ENCODE measurements at places on chromosomes 7 and 10. TPM values are rescaled to one million over a fixed set of nuclear protein-coding genes. Genes with fewer than 3 reads are reported as not detected.

DNA sequence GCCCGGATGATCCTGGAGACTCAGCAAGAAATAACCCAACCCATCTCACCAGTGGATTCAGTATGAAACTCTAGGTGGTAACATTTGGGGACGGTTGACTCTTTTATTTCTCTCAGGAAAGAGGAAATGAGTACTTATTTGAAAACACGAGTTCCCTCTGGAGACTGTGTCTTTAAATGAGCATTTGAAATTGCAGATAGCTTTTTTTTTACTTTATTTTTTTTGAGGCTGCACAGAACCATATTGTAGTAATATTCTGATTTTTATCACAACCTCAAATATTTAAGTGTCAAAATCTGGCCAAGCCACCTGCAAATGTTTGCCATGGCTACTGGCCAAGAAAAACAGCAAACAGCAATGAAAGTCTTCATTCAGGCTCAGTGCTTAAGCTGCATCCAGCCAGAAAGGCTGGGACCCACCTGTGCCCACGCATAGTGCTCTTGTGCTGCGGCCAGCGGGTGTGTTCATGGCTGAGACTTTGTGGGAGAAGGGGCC, 160.8 kb downstream of the CREB5 start:
- no peaks in the 10 kb centered on the region for H3K36me3 ChIP-seq
- peak; percentile 92 for DNase-seq
- H3K27ac ChIP-seq: no peak overlapping the region
- H3K4me3 ChIP-seq: no peak overlapping the region

DNA sequence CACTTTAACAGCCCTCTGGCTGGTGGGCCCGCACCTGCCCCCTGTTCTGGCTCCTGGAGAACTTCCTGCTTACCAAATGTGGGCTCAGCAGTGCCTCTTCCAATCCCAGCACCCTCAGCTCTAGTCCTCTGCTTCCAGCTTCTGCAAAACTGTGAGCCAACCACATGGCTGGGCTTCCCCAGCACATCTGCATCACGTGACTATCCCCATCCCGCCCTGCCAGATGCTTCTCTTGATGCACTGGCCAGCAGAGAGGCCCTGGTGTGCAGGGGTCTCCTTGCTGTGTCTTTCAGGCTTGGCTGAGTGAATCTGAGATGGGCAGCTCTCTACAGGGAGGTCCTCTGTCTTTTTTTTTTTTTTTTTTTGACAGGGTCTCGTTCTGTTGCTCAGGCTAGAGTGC, 43.8 kb upstream of the DMBT1 start:
- peaks cover 5% of the 10 kb centered on the region for H3K4me1 ChIP-seq
- H3K27me3 ChIP-seq: no peaks in the 10 kb centered on the region
- H3K36me3 ChIP-seq: peaks cover 2% of the 10 kb centered on the region
- no peak overlapping the region for H3K27ac ChIP-seq
- no peak for DNase-seq

GRCh38 chr10:82943142-82943541, 1068.1 kb downstream of the NRG3 start:
- no peaks in the 10 kb centered on the region for H3K36me3 ChIP-seq
- H3K27ac ChIP-seq: no peak overlapping the region
- H3K4me1 ChIP-seq: no peaks in the 10 kb centered on the region
- no peaks in the 10 kb centered on the region for H3K27me3 ChIP-seq
- DNase-seq: peak; percentile 32

GRCh38 chr10:52637592-52637991, 135.0 kb downstream of the MBL2 start:
- H3K4me3 ChIP-seq: no peak overlapping the region
- H3K27me3 ChIP-seq: no peaks in the 10 kb centered on the region
- no peak overlapping the region for H3K27ac ChIP-seq
- H3K36me3 ChIP-seq: no peaks in the 10 kb centered on the region

GRCh38 chr10:34764472-34764946, 50.6 kb downstream of the PARD3 start:
- no peaks in the 10 kb centered on the region for H3K4me1 ChIP-seq
- no peak for DNase-seq
- no peak overlapping the region for H3K4me3 ChIP-seq
- no peaks in the 10 kb centered on the region for H3K36me3 ChIP-seq
- H3K27me3 ChIP-seq: no peaks in the 10 kb centered on the region

DNA sequence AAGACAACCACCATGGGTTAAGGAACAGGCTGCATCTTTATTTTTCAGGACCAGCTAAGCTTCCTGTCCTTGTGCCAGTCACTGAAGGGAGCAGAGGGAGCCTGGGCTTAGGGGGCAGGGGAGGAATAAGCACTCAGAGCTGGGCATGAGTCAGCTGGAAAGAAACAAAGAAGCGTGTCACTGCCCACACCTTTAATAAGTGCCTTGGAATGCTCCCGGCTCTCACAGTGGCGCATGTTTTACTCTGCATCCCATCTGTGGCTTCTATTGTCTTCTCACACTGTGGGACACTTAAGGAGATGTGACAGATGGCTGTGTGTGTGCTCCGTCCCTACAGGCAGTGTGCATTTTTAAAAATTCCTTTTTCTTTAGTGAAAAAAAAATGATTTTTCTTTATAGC, 71.7 kb downstream of the MTURN start:
- no peak overlapping the region for H3K4me3 ChIP-seq
- H3K4me1 ChIP-seq: no peaks in the 10 kb centered on the region
- no peaks in the 10 kb centered on the region for H3K36me3 ChIP-seq
- H3K27me3 ChIP-seq: no peaks in the 10 kb centered on the region
- DNase-seq: peak; percentile 83

DNA sequence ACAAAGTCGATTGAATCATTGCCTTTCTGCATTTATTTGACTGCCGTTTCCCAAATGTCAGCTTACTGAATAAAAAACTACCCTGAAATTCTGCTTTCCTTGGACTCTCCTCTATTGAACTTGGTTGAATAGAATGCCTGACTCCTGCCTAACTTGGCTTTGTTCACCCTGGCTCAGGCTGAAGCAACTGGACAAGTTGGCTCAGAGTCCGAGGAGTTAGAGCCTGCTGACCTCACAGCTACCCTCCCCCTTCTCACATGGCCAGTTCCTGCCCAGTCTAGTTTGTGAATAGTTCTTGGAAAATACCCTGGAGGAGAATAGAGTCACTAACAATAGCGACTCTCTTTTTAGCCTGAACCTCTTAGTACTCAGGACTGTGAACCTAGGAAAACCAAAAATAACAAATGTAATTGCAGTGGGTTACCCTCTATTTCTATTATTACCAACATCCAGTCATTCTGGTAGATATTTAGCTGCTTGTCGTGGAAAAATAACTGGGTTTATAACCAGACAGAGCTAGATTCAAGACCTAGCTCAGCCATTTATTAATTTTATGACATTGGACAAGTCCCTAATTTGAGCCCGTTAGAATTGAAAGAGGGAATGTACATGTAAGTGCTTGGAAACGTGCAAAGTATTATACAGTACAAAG, 17.3 kb upstream of the NRBF2 start:
- DNase-seq: peak; percentile 95
- no peaks in the 10 kb centered on the region for H3K27me3 ChIP-seq
- no peak overlapping the region for H3K27ac ChIP-seq
- H3K4me1 ChIP-seq: peaks cover 13% of the 10 kb centered on the region

RBP3 gene
- polyA plus RNA-seq: not detected

AKR1C4 gene
- polyA plus RNA-seq: not detected

PRKCQ gene
- polyA plus RNA-seq: 0.05 TPM

LDB3 gene
- not detected for polyA plus RNA-seq

CALCR gene
- not detected for polyA plus RNA-seq

CUZD1 gene
- polyA plus RNA-seq: 0.52 TPM

EPO gene
- not detected for polyA plus RNA-seq

Measured in fibroblast of lung (primary cell).